ENCODE measurements at places on chromosomes 13 and 19.

- DNase-seq = no peak
These were observed 4.0 kb downstream of the RDH13 start for GRCh38 chr19:55058781-55059610.

DNA sequence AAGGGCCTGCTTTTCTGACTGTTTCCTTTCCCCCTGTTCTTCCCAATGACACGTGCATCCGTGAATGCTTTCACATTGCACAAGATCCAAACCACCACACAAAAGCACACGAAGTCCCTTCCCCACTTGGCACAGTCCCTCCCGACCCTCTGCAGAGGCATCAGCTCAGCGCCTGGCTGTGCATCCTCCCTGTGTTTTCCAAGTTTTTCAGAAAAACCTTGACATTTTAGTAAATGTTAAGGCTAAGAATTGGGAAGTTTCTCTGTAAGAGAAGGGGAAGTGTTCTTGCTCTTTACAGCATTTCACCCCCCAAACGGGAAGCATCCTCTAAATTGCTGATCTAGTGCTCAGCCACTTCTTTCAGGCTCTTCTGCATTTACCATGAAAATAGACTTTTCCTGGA lies 94.5 kb upstream of the TM9SF2 start:
- DNase-seq = no peak

DNA sequence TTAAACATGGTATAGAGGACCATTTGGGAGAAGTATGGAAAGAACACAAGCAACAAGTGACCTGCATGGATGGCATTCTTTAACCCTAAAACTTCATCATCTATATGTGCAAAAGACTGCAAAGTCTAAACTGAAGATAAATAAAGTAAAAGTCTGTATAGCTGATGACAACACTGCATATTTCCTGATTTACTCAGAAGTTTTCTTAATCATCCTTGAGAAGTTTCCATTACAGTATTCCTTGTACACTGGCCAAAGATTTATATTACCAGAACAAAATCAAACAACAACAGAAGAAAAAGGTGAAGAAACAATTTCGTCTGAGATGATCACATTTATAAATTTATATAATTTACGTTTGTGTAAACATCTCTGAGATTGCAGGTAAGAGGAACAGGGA lies 805.7 kb downstream of the PCDH9 start:
- DNase-seq = no peak

- DNase-seq = no peak
These were observed 54.4 kb upstream of the ZNF835 start for GRCh38 chr19:56725829-56726424.

DNA sequence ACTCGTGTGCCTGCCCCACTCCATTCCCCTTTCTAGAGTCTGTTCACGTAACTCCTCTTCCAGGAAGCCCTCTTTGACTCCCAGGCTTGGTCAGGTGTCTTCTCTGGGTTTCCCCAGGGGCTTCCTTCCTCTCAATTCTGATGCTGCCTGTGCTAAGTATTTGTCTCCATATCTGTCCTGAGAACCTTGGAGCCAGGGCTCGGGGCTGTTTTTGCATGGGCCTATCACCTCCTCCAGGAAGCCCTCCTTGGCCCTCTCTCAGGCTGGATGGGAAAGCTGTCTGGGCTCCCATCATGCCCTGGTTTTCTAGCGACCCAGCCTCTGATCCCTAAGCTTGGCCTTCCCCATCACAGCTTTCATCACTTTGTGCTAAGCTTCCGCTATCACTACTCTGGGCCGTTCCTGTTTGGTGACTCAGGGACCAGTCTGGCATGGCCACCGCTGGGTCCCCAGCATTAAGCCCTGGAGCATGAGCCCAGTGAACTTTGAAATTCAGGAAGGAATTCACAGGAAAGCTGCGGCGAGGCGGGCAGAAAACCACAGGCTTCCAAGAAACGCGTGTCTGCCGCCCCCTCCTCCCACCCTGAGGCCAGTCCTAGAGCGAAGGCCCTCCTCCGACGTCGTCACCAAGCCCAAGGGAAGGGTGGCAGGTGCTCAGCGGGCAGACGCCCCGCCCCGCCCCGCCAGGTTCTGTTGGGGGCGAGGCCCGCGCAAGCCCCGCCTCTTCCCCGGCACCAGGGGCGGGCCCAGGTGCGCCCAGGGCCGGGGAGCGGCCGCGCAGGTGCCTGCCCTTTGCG lies 486 bp upstream of the SPINT2 start:
- peak; percentile 95 for DNase-seq

DNA sequence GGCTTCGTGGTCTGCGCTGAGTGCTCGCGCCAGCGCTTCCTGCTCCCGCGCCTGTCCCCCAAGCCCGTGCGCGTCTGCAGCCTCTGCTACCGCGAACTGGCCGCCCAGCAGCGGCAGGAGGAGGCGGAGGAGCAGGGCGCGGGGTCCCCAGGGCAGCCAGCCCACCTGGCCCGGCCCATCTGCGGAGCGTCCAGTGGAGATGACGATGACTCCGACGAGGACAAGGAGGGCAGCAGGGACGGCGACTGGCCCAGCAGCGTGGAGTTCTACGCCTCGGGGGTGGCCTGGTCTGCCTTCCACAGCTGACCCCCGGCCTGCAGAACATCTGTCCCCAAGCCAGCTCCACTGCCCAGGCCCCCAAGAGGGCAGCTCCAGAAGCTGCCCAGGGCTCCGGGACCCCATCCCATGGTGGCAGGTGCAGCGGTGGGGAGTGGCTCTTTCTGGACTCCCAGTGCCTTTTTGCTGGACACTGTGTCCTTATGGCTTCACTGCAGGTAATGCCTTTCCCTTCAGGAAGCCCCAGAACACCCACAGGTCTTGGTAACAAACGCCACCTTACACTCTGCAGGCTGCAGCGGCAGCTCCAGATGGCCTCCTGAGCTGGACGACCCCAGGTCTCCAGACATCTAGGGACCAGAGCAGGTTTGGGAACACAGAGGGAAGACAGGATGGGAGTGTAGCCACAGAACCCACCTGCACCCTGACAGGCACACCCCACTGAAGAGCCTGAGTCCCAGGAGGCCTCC lies 9.3 kb downstream of the PLEKHF1 start:
- DNase-seq = no peak

GRCh38 chr13:49980266-49980665 lies 16.6 kb upstream of the TRIM13 start:
- no peak for DNase-seq

GRCh38 chr13:31057403-31058033 lies 104.2 kb downstream of the HSPH1 start:
- no peak for DNase-seq

DNA sequence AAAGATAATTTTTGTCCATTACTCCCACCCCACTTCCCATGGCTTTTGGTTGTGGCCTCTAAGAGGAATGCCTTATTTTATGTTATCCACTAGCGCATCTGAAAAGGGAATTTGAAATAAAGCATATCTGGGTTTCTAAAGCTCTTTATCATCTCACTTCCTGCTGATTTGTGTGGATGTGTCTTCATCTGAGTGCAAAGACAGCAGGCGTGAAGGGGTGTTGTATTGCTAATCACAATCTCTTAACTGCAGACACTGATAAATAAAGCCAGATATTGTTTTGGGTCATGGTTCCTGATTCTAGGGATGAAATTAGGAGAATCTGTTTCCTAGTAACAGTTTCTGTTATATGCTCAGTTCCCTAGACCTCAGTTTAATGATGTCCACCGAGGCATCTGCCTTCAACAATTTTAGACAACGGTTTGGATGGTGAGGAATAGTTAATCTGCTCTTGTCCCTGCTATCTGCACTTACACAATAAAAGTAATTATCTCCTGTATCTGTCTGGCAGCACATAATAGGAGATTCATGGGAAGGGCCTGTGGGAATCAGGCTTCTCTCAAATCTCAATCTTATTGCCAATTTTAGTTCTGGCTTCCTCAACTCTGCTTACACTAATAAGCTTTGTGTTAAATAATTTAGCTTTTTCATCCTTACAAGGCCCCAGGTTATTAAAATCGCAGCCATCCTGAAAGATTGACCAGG lies 517.9 kb upstream of the ATXN8OS start:
- DNase-seq = no peak

DNA sequence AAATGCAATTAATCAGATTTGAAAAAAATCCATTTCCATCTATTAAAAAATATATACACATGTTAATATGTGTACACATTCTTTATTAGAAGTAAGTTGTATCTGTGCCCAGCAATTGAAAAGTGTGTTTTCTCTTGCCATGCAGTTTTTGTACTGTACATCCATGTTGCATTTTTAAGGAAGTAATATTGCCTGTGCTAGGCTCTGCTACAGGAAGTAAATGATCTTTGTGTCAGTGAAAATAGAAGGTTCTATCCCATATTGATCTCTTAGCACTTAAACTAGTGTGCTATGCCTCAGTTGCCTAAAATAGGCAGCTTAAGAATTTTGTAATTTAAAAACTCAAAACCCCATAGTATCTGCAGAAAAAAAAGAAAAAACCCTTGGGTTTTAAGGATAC lies 122.5 kb downstream of the CDK8 start:
- no peak for DNase-seq

GRCh38 chr13:86933676-86934075 lies 737.5 kb upstream of the SLITRK5 start:
- no peak for DNase-seq

GRCh38 chr19:13804830-13805683 lies 9.8 kb downstream of the ZSWIM4 start:
- DNase-seq = peak; percentile 79
